Testis (tissue), 5 donors: ENCODE measurements at places on chromosomes 7 and 10. TPM values are rescaled to one million over a fixed set of nuclear protein-coding genes. Genes with fewer than 3 reads are reported as not detected.

- DNase-seq, result no peak
- no peak overlapping the region for H3K27ac ChIP-seq
- no peaks in the 10 kb centered on the region for H3K27me3 ChIP-seq
- no peak overlapping the region for H3K4me3 ChIP-seq
Observed at GRCh38 chr7:98679741-98680140, 62.7 kb downstream of the NPTX2 start.

DNA sequence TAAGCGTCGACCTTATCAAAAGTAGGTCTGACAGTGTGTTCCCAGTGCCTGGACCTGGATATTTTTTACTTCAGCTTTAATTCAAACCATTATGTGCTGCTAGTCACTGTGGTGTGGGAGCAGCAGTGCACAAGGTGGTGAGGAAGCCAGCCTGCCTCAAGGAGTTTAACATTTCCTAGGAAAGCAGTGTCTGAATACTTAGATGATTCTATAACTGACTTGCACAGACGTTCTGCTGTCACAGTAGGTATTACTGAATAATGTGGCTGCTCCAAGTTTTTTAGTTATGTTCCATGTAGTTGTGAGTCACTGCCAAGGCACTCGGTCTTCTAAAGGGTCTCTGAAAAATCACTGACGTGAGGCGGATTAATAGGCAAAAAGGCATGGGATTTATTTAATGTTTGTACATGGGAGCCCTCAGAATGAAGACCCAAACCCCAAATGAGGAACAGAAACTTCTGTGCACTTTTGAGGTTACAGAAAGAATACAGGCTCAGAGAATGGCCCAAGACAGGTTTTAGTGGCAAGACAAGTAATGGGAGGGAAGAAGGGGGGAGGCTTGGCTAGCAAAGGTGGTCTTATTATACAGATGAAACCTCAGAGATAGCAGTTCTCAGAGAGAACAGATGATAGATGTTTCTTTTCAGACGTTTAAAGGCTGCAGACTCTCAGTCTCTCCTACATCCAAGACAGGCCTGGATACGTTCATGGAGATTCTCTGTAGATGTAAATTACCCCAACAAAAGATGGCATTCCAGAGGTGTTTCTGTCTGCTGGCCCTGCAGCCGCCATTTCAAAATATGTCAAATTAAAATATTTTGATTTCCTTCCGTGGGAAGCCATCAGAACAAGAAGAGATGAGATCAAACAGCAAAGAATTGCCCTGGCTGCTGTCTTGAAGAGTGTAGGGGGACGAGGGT, 209.3 kb downstream of the SDK1 start:
- no peak overlapping the region for H3K4me3 ChIP-seq
- H3K4me1 ChIP-seq, result no peaks in the 10 kb centered on the region
- DNase-seq, result no peak
- no peaks in the 10 kb centered on the region for H3K27me3 ChIP-seq
- H3K27ac ChIP-seq, result no peak overlapping the region

DNA sequence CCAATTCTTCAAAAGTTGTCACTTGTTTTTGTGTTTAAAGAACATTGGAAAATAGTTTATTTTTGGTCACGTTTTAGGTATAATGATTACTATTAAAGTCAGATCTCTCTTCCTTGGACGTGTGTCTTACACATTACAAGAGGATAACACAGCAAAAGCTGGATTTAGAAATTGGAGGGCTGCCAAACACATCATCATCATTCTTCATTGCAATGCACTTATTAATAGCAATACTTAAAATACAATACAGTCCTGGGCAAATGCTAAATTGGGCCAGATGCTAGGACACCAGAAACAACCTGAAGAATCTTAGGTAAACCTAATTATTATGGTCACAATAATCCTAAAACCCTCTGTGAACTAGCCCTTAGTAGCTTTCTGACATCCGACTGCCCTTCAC, 303.6 kb downstream of the DGKB start:
- no peak overlapping the region for H3K27ac ChIP-seq
- H3K36me3 ChIP-seq, result no peaks in the 10 kb centered on the region
- H3K27me3 ChIP-seq, result no peaks in the 10 kb centered on the region
- DNase-seq, result no peak
- no peaks in the 10 kb centered on the region for H3K4me1 ChIP-seq

GRCh38 chr7:138081868-138082267, 5.6 kb downstream of the AKR1D1 start:
- no peak overlapping the region for H3K4me3 ChIP-seq
- no peak overlapping the region for H3K27ac ChIP-seq
- H3K36me3 ChIP-seq, result no peaks in the 10 kb centered on the region
- no peaks in the 10 kb centered on the region for H3K27me3 ChIP-seq

Gene CPA2
- 1.1 TPM for polyA plus RNA-seq

Gene FAM25G
- 8.6 TPM for polyA plus RNA-seq
